ENCODE measurements at places on chromosomes 6 and 20.

GRCh38 chr20:51396365-51396909 is 146.1 kb downstream of the NFATC2 start:
- no peak for DNase-seq

- no peak for DNase-seq
Observed at GRCh38 chr6:49524541-49524940, 24.8 kb downstream of the GLYATL3 start.

- DNase-seq = no peak
Observed at GRCh38 chr6:144150710-144151657, 667 bp downstream of the STX11 start.

GRCh38 chr6:110528101-110528929 is 51.9 kb upstream of the SLC22A16 start:
- DNase-seq = peak; percentile 7
